ENCODE measurements at places on chromosomes 7 and 10. TPM values are rescaled to one million over a fixed set of nuclear protein-coding genes. Genes with fewer than 3 reads are reported as not detected.

The AKR1C8 gene
- not detected for total RNA-seq

The CALML3 gene
- not detected for total RNA-seq

The C10orf67 gene
- total RNA-seq, result not detected

The SEPTIN7 gene
- total RNA-seq, result 188 TPM

The PRSS37 gene
- not detected for total RNA-seq

The CCL24 gene
- total RNA-seq, result not detected

The OIT3 gene
- total RNA-seq, result not detected

The ALOX5 gene
- 3.7 TPM for total RNA-seq

The FRMPD2 gene
- 0.48 TPM for total RNA-seq

The PRKG1 gene
- 10.4 TPM for total RNA-seq

The TAS2R41 gene
- total RNA-seq, result not detected

The PDZD7 gene
- total RNA-seq, result 2.0 TPM

The ABCA13 gene
- 0.11 TPM for total RNA-seq

The AP1S1 gene
- 73.0 TPM for total RNA-seq

The ANAPC16 gene
- 66.6 TPM for total RNA-seq

The NCAPG2 gene
- 98.6 TPM for total RNA-seq

The VPS37D gene
- 1.3 TPM for total RNA-seq

The DPYSL4 gene
- 26.3 TPM for total RNA-seq

The PNLIP gene
- not detected for total RNA-seq

The GPNMB gene
- 1.2 TPM for total RNA-seq

The NXPH1 gene
- 0.11 TPM for total RNA-seq

The SLC39A12 gene
- total RNA-seq, result not detected

The HABP2 gene
- not detected for total RNA-seq

The ITGB8 gene
- total RNA-seq, result 7.1 TPM

The LEP gene
- total RNA-seq, result not detected

The OR2A1 gene
- not detected for total RNA-seq

The DDX50 gene
- total RNA-seq, result 50.2 TPM

The HDAC9 gene
- total RNA-seq, result 7.7 TPM

The WNT16 gene
- not detected for total RNA-seq
